Stimulated activated CD4-positive, alpha-beta T cell treated with anti-CD3 and anti-CD28 coated beads, Interleukin-1b, Interleukin-23, amount 100 ng/mL, for 24 hours (primary cell): ENCODE measurements at places on chromosomes 4 and X.
A peak's percentile ranks its signal among the peaks of the same experiment; 100 is the strongest.

GRCh38 chr4:87042986-87043820 lies 108.4 kb downstream of the AFF1 start:
- no peak for DNase-seq

DNA sequence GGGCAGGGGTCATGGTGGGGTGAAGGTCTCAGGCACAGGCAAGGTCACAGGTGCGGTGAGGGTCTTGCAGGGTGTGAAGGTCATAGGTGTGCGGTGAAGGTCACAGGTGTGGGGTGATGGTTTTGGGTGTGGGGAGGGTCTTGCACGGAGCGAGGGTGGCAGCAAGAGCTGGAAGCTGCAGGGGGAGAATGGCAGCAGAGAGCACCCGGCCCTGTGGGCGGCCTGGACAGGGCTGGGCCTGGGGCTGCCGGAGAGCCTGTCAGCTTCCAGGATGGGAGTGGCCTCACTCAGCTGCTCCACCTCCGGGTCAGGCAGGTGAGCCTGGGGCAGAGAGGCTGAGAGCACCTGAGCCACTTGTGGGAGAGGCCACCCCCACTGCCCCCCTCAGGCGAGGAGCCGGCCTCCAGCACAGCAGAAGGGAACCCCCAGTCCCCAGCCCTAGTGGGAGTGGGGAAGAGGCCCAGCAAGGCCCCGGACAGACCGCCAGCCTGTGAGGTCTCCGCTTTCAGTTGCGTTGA lies 1.5 kb downstream of the MSANTD1 start:
- DNase-seq: no peak

GRCh38 chr4:18675586-18676525 lies 654.3 kb upstream of the LCORL start:
- no peak for DNase-seq

GRCh38 chr4:169184236-169184635 lies 86.5 kb downstream of the SH3RF1 start:
- DNase-seq: no peak

DNA sequence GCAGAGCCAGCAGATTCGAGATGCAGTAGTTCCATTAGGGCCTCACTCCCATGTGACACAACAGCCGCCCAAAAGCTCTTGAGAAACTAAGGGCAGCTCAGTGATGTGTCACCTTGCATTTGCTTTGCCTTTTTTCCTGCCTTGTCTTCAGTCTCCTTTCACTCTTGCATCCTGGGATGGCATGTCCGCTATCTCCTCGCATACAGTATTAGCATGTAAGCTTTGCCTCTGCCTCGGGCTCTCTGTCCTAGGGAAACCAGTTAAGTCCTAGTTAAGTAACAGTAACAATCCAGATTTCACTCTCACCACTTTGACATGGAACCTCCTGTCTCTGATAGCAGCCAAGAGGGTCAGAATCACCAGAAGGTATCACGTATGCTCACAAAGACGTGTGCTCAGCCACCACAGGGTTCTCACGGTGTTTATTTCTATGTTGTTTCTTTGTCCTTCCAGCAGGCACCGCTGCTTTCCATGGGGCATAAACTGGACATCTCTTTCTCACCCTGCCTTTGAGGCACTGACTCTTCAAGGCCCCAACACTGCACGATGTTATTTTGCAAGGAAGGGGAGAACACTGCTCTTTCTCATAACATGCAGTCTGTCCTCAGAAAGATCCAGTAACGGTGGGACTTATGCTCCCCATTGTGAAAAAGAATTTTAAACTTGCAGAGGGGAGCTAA lies 26.7 kb upstream of the SORBS2 start:
- DNase-seq: no peak

DNA sequence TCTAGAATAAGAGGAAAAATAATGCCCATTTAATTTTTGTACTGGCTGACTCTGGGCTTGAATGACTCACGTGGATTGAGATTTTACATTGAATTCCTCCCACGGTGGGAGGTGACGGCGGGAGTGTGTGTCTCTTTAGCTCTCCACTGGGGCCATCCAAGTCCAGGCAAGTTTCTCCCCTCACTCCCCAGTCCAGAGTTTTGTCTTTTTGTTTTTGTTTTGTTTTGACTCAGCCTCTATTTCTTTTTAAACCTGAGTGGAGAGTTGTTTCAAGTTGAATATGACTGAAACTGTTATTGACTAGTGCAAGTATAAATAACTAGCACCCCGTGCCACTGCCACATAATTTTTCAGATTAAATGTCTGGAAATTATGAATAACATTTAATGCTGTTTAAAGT lies 13.6 kb downstream of the CHST7 start:
- DNase-seq: no peak

DNA sequence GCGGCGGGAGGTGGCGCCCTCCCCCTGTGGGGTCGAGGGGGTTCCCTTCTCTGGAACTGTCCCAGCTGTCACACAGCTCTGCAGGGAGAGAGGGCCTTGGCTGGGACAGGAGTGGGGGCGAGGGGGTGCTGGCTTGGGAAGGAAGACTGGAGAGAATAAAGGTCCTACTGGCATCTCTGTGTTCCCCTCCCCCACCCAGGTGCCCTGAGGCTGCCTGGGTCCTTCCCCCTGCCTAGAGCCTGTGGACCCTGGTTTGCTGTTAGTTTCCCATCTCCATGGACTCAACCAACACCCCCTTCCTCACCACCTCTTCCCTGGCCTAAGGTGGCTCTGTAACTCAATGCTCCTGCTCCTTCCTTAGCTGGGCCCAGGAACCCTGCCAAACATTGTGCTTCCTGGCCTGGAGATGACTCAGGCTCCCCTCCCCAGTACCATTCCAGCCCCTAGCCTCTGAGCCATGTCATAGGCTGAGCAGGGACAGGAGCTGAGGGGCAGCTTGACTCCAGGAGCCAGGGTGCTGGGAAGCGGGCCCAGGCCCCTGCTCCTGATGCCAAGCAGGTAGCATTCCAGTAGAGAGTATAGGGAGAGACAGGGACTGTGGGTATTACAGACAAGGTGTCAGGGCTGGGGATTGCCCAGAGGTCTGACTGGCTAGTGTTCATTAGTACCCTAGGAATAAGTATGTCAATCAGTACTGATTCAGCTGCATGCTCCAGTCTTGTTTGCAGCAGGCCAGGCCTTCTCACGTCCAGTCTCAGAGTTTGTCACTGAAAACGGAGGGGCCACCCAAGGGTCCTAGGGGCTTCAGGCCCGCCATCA lies 100.7 kb downstream of the EFNB1 start:
- DNase-seq: no peak

DNA sequence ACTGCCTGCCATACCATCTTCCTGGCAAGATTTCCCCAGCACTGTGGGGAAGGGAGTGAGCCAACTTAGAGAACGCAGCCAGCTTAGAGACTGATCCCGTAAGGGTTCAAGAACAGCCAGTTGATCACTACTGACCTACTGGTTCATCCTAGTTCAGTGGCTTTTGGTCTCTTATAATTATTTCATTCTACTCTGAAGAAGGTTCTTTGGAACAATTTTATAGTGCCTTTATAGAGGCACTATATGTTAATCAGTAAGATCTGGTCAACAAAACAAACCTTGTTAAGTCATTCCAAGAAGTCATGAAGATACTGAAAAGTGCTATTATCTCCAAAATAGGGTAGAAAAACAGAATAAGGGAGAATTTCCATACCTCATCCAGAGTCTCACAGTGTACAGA lies 33.2 kb upstream of the ENPEP start:
- DNase-seq: no peak

- no peak for DNase-seq
Observed at GRCh38 chrX:115138040-115138439, 51.2 kb upstream of the RBMXL3 start.

GRCh38 chr4:7103031-7103606 lies 35.3 kb upstream of the GRPEL1 start:
- DNase-seq: peak; percentile 78

- no peak for DNase-seq
Observed at GRCh38 chr4:143618811-143619210, 81.7 kb downstream of the FREM3 start.

DNA sequence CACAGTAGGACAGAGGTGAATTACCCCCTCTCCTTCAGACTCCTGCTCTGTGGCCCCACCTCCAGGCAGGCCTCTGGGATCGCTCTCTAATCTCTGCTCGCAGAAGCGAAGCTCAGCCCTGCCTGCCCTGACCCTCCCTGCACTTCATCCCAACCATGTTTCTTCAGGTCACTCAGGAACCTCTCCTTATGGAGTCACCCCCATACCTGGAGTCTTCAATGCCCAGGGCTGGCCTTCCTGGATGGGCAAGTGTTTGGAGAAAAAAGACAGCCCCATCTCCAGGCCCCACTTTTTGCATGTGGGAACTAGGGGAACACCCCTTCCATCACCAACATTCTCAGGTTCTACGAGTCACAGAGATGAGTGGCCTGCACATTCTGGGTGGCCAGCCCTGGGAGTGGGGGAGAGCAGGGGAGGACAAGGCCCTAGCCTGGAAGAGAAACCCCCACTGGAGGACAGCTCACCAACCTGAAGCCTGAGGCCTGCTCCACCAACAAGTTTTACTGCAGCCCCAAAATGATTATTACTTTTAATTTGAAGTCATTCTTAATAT lies 90.8 kb downstream of the PPP2R2C start:
- no peak for DNase-seq

GRCh38 chr4:99404595-99405287 lies 30.4 kb downstream of the ADH7 start:
- no peak for DNase-seq

- DNase-seq: no peak
Observed at GRCh38 chr4:106809076-106809475, 227.0 kb downstream of the DKK2 start.

GRCh38 chr4:15717657-15718416 lies 15.0 kb downstream of the BST1 start:
- no peak for DNase-seq

DNA sequence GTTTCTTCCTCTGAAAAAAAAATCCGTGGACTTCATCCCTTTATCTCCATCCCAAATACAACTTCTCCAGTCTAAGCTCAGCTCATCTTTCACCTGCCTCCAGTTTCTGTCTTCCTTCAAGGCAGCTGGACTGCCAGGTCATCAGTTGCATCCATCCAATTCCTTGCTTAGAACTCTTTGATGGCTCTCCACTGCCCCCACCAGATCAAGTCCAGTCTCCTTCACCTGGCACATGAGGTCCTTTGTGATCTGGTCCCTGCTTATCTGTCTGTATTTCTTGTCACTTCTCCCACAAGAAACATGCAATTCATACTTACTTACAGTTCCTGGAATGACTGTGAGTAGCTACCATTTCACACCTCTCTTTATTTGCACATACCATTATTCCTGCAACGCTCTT lies 33.8 kb downstream of the OTUD6A start:
- no peak for DNase-seq

DNA sequence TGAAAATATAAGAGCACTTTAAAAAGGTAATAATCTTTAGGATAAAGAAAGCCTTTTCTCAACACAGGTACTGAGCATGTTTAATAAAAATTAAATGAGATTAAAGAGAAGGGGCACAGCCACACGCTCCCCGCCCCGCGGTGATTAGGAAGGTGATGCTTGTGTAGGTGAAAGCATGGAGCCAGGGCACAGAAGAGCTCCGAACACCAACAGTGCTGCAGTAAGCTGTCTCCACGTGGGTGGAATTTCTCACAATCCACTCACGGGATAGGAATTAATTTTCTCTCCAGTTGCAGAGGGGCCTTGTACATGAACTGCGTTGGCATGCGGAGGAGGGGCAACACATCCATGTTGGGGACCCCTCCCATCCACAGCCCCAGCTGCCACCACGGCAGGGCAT lies 27.0 kb downstream of the DCTD start:
- DNase-seq: no peak

DNA sequence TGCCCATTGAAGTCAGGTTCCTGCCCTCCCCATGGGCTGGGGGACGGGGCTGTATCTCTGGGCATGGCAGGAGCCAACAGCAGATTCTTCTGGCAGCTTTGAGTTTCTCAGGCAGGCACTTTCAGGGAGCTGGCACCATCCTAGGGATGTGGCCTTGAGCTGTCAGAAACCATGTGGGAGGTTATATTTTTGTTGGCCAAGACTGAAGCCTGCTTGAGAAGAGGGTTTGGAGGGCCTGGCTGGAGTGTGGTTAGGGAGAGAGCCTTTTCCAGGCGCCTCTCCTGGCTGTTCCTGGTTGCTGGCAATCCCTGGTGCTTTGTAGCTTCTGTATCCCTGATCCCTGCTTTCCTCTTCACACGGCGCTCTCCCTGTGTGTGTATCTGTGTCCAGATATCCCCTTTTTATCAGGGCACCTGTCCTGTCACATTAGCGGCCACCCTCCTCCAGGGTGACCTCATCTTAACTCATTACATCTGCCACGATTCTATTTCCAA lies 30.6 kb upstream of the SORCS2 start:
- DNase-seq: no peak

DNA sequence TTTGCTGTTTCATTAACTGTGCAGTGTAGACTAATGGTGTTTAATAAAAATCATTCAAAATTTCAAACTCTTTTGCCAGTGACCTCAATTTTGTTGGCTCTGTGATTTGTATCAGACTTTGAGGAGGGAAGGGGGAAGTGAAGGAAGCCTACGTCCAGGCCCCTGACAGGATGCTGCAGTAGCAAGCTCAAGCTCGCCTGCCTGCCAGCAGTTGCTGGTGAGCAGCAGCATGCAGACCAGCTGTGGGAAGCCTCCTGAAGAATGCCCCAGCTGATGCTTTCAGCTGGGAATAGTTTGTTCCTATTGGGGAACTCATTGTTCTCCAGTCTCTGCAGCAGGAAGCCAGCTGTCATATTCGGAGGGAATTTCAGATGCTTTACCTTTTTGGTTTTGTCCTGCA lies 495.2 kb downstream of the AFF2 start:
- no peak for DNase-seq

DNA sequence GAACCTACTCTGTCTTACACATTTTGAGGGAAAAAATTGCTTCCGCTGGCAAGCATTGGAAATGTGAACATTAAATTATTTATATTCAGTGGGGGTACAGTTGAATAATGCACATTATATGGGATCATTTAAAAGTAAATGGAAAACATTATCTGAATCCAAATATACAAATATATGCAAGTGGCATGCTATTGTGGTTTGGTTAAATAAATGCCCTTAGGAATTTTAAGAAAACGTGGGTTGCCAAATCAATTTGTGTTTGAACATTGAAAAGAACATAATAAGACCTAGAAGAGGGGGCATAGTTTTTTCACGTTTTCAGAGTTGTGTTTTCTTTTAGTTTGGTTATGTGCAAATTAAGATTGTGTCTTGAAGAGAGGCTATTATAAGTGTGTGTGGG lies 230.5 kb upstream of the PRKX start:
- no peak for DNase-seq

DNA sequence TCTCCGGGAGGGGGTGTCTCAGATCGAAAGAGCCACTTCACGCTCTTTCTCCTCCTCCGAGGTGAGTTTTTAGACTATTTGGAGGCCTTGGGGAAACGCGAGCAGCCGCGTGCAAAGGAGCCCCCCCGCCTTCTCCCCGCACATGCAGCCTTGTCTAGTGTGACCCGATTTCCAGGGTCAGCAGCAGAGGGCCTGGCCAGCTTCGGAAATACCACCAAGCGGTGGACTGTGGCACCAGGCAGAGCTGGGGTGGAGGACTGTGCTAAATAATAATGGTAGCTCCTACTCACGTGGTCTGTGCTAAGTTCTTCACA lies 79.3 kb upstream of the BCOR start:
- DNase-seq: no peak

GRCh38 chr4:52836120-52836519 lies 26.0 kb upstream of the RASL11B start:
- DNase-seq: no peak

- no peak for DNase-seq
Observed at GRCh38 chr4:90786602-90787001, 659.4 kb downstream of the CCSER1 start.

GRCh38 chr4:109801099-109801789 lies 555 bp downstream of the CFI start:
- DNase-seq: no peak

GRCh38 chr4:175656649-175657048 lies 155.4 kb downstream of the GPM6A start:
- DNase-seq: no peak
